ENCODE measurements at places on chromosomes 13 and 19. TPM values are rescaled to one million over a fixed set of nuclear protein-coding genes. Genes with fewer than 3 reads are reported as not detected.

GRCh38 chr13:98905199-98905598 lies 72.7 kb downstream of the DOCK9 start:
- DNase-seq, result no peak

DNA sequence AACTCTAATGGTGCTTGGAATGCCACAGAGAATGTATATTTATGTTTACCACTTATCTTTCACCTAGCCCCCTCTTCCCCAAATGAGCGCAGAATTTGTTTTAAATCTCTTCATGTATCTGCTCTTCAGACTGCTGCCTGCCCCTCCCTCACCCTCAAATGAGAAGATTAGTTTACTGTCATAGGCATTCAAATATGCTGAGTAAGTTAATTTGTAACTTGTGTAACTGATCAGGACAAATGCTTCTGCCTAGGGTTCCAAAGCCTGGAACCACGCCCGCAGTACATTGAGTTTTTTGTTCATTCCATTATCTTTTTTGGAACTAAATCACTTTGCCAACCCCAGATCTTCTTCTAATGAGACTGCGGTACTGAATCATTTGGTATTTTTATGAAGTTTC lies 74.5 kb downstream of the ATP8A2 start:
- no peak for DNase-seq

DNA sequence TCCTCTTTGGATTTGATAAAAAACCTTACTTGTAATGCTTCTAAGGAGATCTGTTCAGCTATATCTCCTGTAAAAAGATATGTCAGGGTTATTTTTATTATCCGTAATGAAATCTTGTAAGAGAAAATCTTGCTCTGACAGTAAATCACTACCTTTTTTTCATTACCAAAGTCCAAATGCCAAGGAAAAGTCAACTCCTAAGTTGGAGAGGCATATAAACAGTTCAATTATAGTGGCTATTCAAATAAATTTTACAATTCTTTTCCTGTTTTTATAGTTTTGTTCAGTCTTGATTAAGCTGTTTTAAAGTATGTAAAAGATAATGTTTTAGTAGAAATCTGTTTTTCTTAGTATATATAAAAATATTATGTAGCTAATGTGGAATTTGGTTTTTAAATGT lies 9.0 kb downstream of the KCTD4 start:
- no peak for DNase-seq

Gene TICAM1
- 19.2 TPM for total RNA-seq

Gene TMEM238
- 4.1 TPM for total RNA-seq

Measured in kidney epithelial cell (primary cell).